NCI-H187 treated with DMSO at 0.1 percent for 48 hours (cell line): ENCODE measurements at places on chromosomes 5 and 9.

GRCh38 chr5:58842852-58843251 is 260.0 kb downstream of the RAB3C start:
- DNase-seq = no peak

GRCh38 chr5:14906628-14907027 is 35.0 kb upstream of the ANKH start:
- no peak for DNase-seq

- DNase-seq = no peak
These were observed 124.4 kb downstream of the PLK2 start for GRCh38 chr5:58335518-58335917.

- DNase-seq = no peak
These were observed 7.4 kb downstream of the REEP5 start for GRCh38 chr5:112914584-112914983.

GRCh38 chr5:147704544-147704943 is 78.0 kb downstream of the JAKMIP2 start:
- DNase-seq = no peak

- no peak for DNase-seq
These were observed 4.6 kb upstream of the MYORG start for GRCh38 chr9:34381323-34381722.
